ENCODE measurements at places on chromosomes 3 and 15.
A peak's percentile ranks its signal among the peaks of the same experiment; 100 is the strongest.

DNA sequence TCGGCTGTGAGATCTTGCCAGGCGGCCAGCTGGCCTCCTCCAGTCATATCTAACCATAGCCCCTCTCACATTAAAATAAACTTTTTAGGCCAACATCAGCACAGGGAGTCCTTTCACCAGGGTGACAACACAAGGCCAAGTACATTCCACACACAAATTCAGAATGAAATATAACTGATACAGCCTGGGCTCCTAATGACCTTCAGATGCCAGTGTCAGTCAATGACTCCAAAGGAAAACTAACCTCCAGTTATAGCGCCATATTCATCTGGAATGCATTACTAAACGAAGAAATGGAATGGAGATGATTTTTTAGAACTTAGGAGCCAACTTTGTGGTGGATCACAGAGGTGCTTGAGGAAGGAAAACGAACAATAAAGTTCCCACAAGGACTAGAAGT, 205.4 kb downstream of the GREM1 start:
- DNase-seq, result no peak

DNA sequence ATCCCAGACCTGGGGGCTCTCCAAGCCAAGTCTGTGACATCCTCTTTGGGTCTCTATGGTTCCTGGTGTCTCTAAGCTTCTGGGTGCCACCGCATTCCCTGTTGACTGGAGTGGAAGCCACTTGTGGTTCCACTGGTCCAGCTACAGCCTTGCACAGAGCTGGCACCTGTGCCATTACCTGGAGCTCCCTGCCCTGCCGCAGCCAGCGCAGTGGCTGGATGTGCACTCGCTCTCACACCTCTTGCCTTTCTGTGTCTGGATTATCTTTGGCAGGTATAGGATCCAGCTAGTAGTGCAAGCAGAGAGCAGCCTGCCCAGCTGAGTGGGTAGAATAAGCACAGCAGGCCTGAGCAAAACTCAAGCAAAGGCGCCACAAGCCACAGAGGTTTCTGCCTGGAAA, 1635.5 kb downstream of the OTOL1 start:
- no peak for DNase-seq

DNA sequence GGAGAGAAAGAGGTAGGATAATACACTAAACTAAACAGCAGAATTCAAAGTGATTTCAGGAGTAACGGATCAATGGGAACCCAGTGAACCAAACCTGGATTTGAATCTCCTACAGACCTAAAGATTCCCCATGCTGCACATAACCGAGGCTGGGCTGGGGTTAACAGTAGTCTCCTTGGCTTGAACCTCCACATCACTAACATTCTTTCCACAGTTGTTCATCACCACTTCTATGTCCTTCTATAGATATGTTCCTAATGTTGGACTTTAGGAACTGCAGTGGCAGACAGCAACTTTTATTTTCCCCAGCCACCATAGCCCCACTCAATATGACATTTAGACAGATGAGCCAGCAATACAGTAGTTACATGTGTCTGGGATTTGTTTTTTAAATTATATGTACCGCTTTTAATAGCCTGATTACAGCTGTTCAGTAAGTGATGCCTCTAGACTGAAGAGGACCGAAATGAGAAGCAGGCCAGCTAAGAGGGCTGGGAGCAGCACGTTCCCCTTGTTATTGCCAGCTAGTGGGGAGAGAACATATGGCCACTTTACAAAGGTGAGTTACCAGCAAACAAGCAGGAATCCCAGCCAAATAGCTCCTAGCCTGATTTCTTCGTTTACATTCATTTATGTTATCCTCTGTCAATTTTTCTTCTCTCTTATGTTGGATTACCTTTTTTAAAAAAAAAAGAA, 472.6 kb upstream of the CDIN1 start:
- DNase-seq, result peak; percentile 17

DNA sequence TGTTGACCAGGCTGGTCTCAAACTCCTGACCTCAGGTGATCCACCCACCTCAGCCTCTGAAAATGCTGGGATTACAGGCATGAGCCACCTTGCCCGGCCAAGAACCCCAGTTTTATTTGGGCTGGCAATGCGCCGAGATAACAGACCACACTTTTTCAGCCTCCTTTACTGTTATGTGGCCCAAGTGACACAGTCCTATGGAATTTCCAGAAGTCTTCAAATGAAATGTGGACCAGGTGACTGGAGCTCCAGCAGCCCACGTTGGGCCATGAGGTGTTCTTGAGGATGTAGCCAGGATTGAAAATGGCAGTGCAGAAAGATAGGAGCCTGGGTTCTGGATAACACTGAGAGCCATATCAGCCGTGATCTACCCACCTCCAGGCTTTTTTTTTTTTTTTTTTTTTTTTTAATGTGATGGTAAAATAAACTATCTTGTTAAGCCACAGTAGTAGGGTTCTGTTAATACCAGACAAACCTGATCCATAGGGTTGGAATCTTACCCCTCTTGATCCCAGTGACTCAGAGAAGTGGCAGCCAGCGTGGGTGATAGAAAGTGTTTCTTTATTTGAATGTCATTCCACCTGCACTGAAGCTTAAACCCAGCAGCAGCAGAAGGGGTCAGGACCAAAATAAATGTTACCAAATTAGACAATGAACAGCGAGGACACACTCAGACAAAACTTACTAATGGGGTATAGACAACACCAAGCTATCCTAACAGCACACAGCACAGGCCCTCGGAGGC, 55.6 kb downstream of the LHFPL4 start:
- no peak for DNase-seq

GRCh38 chr15:25663515-25663914, 199.6 kb downstream of the ATP10A start:
- DNase-seq, result no peak

Measured in femur (tissue), 1 donor.